ENCODE measurements at places on chromosomes 1 and 21. TPM values are rescaled to one million over a fixed set of nuclear protein-coding genes. Genes with fewer than 3 reads are reported as not detected.
A peak's percentile ranks its signal among the peaks of the same experiment; 100 is the strongest.

GJB3 gene
- not detected for total RNA-seq

SELENBP1 gene
- total RNA-seq: 36.2 TPM

MROH9 gene
- total RNA-seq: not detected

ATAD3C gene
- 0.41 TPM for total RNA-seq

FGR gene
- not detected for total RNA-seq

DNA sequence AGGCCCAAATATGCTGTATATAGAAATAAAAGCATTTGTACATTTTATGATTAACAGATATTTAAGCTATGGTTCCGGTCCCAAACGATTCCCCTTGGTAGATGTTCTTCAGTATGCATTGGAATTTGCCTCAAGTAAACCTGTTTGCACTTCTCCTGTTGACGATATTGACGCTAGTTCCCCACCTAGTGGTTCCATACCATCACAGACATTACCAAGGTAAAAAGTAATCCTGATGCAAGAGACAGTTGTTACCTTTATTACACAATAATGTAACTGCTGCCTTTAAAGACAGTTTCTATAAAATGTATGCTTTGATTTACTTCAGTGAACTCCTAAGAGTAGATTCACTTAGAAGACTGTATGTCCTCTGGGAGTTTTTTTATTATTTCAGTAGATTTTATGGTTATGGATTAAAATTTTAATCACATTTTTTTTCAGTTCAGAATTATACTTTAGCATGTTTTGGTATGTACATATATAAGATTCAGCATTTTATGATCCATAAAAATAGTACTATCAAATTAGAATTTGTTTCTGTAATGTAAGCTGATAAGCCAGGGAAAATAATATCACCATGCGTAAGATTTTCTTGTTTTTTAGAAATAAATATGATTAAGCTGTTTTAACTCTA lies 96.5 kb downstream of the USP25 start:
- DNase-seq: no peak

GRCh38 chr1:29237852-29238619 lies 1.7 kb downstream of the PTPRU start:
- DNase-seq: peak; percentile 36

DNA sequence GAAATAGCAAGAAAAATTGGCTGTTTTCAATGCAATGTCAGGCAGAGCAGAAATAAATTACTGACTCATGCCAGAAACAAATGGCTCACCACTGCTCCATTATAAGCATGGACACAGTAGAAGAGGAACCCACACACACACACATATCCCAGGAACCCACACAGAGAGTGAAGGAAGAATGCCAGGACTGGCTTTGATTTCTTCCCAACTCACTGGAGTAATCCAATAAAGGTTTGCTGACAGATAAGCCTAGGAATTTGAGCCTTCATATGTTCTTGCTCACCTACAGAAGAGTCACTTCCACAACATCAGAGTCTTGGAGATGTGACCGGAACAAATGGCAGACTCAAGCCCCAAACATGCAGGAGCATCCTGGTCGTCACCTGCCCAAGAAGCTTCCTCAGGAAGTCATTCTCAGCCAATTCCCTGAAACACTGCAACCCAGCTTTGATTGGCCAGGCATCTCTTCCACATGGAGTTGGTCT lies 2.2 kb downstream of the SH3BP5L start:
- no peak for DNase-seq

GRCh38 chr1:63042278-63042677 lies 258.3 kb downstream of the ATG4C start:
- no peak for DNase-seq

DNA sequence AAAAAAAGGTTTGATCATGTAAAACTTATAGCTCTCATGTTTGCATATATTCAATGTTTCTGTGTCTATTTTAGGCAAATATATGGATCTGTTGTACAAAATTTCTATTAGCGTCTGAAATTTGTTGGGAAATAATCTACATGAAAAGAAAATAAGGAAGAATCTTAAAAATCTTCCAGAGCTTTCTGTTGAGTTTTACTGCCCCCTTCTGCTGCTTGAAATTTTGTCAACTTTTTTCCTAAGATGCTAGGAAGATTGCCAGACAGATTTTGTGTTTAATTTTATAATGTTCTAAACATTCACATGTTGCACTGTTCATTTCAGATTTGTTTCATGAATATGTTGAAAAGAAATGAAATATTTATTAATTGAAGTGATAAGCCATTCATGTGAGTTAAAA lies 2.5 kb upstream of the PTGS2 start:
- DNase-seq: no peak

- no peak for DNase-seq
These were observed 680.3 kb downstream of the PLA2G4A start for GRCh38 chr1:187509091-187509490.

- no peak for DNase-seq
These were observed 45.1 kb downstream of the PDPN start for GRCh38 chr1:13628711-13629110.
